ENCODE measurements at places on chromosomes 7 and 10.
A peak's percentile ranks its signal among the peaks of the same experiment; 100 is the strongest.

DNA sequence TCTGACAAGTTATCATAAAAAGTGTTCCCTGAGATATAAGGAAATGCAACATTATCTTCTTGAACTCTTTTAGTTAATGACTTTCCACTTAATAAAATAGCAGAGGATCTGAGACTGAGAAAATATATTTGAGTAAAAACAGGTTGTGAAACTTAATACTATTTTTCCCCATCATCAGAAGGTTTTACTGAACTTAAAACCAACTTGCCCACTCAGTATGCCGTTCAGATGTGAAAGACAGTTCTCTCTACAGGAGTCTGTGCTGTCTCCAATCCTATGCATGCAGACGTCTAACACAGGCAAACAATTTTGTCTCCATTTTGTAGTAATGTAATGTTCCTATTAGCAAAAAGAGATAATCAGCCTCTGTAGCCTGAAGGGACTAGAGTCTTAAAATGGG, 38.2 kb upstream of the CYP2C18 start:
- DNase-seq = no peak

DNA sequence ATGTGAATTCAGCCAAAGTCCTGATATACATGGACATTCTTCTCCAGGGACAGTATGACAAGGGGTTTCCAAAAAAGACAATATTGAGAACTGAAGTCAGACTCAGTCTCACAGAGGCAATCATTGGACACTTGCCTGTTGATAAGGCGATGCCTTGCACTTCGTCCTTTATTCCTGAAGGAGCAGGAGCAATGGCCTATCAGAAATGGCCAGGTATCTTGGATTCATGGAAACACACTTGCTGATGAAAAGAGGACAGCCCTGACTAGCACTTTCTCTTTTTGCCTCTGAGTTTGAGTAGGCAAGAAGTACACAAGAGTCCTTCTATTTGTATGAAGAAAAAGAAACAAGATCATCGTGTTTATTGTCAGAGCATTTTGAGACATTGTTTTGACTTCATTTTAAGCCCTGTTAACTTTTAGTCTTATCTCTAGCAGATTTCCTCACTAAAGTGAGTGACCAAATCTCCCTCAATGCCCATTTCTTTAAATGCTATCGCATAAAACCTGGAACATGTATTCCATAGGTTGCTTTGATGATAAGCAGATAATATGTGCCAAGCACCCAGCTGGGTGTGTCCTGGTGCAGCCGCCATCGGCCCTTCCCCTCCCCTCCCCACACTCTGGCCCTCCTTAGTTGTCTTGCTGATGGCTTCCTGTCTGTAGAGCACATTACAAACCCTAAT, 26.6 kb downstream of the ST8SIA6 start:
- no peak for DNase-seq

DNA sequence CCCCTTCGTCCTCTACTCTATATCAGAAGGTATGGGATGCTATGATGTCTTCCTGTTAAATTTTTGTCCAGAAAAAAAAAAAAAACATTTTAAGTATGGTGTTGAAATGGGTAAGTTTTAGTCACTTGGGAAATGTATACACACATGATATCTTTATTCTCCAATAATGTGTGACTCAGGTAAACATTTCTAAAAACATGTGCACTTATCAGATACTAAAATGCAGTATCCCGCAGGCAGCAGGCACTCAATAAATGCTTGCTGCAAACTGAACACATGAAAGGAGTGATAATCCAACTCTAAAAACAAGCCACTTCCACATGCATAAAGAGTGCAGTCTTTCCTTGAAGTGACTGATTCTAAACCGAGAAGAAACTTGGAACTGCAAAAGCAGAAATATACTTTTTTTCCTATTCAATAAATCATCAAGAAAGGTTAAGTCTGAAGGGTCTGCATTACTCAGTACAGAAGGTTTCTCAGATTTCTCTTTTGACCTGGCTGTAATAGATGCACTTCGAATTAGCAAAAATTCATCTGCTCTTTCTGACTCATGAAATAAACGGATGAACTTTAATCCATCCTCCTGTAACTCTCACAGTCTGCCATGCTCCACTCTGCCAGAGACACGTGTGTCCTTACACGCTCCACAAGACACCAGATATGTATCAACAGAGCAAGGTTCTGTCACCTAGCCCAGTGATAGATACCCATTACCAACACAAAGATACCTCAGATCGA, 84.0 kb downstream of the HIPK2 start:
- no peak for DNase-seq

GRCh38 chr10:73584737-73585136, 6.4 kb downstream of the USP54 start:
- DNase-seq = peak; percentile 69

DNA sequence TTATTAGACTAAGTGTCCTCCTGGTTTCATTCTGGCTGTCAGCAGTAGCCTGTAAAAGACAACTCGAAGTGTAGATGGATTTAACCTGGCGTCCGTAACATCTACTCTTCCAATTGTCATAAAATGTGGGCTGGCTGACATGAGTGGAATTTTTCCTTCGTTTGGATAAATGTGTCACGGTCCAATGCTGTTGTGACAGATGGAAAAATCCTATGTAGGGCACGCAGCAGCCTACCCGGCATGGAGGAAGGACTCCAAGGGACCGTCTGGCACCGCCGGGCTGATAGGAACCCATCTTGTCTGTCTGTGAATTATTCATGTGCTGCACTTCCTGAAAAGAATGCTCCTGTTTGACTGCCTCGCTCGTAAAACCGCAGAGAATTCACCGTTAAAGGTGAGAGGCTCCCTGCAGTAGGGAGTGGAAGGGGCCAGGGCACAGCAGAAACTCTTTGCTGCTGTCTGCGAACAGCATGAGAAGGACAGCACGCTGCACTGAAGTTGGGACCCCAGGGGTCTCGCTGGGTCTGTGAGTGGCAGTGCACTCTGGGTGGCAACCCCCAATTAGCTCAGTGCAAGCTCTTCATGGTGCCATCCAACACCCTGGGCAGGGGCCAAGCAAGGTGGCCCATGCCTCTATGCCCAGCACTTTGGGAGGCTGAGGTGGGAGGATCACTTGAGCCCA, 1.6 kb upstream of the ORAI2 start:
- no peak for DNase-seq

- peak; percentile 71 for DNase-seq
Observed at GRCh38 chr7:114409750-114410149, 4.9 kb upstream of the FOXP2 start.

- no peak for DNase-seq
Observed at GRCh38 chr10:71648933-71649320, 70.7 kb downstream of the C10orf105 start.

GRCh38 chr10:86535132-86535882, 13.7 kb upstream of the WAPL start:
- DNase-seq = no peak

DNA sequence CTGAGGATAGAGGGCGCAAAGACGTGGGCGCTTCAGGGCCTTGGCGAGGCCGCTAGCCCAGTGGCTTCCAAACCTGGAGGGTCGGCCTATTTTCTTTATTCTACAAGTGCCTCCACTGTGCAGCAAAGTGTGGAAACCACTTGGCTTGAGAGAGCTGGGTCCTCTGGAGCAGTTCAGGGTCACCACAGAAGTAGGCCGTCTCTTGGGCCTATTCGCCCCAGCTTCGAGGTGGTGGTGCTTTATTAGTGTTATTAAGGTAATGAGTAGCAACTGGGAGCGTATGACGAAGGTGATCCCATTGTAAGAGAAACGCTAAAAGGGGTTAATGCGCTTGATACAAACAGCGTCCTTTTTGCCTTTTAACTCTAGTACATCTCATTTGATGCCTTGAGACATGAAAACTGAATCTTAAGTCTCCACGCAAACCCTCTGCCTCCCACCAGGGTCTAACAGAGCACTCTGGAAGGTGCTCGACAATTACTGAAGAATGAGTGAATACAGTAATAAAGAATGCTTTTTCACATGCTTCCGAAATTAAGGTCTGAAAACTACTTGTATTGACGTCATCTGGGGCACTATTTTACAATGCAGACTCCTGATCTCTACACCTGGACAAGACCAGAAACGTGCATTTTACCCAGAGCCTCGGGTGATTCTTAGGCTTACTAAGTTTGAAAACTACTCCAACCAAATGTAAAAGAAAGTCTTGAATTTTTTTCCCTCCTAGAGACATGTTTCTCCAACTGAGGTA, 647 bp upstream of the GSAP start:
- no peak for DNase-seq

- DNase-seq = no peak
Observed at GRCh38 chr10:88395677-88396076, 187.4 kb downstream of the RNLS start.

DNA sequence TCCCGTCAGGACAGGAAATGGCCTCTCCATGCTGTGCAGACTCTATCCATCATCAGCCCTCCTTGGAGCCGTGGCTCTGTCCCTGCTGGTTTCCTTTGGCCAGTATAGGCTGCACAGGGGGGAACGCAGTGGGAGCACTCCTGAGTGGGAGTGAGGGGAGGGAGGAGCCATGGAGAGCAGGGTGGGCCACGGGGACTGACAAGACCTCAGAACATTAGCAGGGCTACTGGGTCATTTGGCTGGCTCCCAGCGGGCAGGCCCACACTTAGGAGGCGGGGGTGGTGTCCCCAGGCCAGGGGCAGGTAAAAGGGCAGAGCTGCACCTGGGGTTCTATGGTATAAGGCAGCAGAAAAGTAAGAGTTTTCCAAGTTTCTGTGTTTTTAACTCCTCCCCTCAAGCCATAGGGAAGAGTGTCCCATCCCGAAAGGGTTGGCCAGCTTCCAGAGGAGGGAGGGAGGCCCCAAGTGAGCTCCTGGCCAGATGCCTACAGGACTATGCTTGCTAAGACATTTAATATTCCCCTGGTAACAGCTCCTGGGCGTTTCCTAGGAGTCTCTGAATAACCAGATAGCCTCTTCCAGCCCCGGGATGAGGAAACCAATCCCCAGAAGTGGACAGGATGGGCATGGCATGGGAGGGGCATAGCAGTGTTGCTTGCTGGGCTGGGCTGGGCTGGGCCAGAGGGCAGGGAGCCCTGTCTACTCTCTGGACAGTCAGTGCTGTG, 5.5 kb upstream of the OPN4 start:
- DNase-seq = peak; percentile 61

DNA sequence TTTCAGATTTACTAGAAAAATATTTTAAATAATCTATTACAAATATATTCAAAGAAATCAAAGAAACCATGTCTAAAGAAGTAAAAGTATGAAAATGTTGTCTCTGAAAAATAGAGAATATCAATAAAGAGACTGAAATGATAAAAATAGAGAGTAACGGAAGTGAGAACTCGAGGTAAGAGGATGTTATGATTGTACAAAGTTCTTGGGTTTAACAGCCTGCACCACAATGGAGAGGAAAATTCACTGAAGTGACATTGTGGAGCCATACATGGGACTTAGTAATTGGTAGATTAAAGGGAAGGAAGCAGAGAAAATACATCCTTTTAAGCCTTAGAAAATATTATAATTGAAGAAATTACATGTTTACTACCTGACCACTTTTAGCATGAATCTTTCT, 77.9 kb downstream of the THSD7A start:
- no peak for DNase-seq

- DNase-seq = no peak
Observed at GRCh38 chr10:112977426-112977898, 27.4 kb downstream of the TCF7L2 start.

GRCh38 chr10:131728286-131729228, 172.3 kb upstream of the PPP2R2D start:
- no peak for DNase-seq

DNA sequence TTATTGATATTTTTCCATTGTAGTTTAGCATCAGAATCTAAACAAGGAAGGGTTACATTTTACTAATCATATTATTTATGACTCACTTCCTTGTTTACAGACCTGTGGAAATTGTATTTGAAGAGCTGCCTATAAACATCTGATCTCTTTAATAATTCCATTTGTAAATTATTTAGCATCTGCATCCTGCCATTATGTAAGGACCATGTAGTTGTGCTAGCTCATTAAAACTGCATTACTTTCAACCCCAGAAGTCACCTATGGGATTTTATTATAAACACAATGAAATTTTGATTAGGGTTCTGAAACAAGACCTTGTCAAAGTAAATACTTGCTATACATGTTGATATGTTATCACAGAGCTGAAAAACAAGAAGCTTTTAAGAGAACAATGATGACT, 146.8 kb upstream of the SLC26A5 start:
- no peak for DNase-seq

- no peak for DNase-seq
Observed at GRCh38 chr10:20088061-20088701, 271.9 kb downstream of the PLXDC2 start.

- no peak for DNase-seq
Observed at GRCh38 chr10:132595854-132596253, 58.3 kb downstream of the INPP5A start.

GRCh38 chr10:88792661-88793060, 9.9 kb upstream of the LIPM start:
- DNase-seq = no peak

- no peak for DNase-seq
Observed at GRCh38 chr7:140982508-140982907, 32.2 kb downstream of the MRPS33 start.

- peak; percentile 74 for DNase-seq
Observed at GRCh38 chr10:125041856-125042506, 100.1 kb downstream of the ZRANB1 start.

DNA sequence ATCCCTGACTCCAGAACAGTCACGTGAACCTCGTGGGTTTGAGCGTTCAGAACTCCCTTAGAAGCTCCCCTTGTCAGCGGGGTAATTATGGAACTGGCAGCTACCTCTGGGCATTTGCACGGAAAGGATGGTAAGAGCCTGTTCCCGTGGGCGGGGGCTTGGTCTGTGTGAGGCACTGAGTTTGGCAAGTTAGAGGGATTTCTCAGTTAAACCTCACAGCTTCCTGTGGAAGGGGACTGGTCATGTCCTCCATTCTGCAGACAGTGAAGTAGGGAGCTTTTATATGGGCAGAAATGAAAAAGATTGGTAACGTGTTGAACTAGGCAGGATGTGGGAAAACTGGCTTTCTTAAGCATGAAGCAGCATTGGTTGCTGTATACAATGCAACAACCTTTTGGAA, 16.0 kb downstream of the PALD1 start:
- DNase-seq = no peak

GRCh38 chr10:88831709-88832108, 19.9 kb downstream of the ANKRD22 start:
- DNase-seq = no peak

GRCh38 chr7:154789404-154789803, 213.5 kb downstream of the PAXIP1 start:
- DNase-seq = no peak

DNA sequence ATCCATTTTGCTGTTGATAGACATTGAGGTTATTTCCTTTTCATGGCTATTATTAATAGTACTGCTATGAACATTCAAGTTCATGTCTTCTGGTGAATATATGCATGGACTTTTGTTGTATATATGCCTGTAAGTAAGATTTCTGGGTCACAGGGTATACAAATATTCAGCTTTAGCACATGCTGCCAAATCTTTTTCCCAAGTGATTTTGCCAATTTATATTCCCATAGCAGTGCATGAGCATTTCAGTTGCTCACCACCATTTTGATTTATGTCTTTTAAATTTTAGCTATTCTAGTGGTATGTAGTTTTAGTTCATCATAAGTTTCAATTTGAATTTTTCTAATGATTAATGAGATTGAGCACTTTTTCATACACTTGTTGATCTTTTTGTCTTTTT, 59.9 kb downstream of the CALD1 start:
- no peak for DNase-seq

Measured in fibroblast of skin of abdomen (primary cell).